ENCODE measurements at places on chromosomes 16 and 17.

GRCh38 chr16:407253-407652 is 5.6 kb downstream of the DECR2 start:
- DNase-seq: no peak

GRCh38 chr17:55386796-55387332 is 34.8 kb downstream of the MMD start:
- no peak for DNase-seq

- DNase-seq: peak; percentile 44
These were observed 6.0 kb downstream of the CPSF4L start for GRCh38 chr17:73255671-73256181.

GRCh38 chr16:71440669-71441347 is 1.0 kb downstream of the TLE7 start:
- no peak for DNase-seq

DNA sequence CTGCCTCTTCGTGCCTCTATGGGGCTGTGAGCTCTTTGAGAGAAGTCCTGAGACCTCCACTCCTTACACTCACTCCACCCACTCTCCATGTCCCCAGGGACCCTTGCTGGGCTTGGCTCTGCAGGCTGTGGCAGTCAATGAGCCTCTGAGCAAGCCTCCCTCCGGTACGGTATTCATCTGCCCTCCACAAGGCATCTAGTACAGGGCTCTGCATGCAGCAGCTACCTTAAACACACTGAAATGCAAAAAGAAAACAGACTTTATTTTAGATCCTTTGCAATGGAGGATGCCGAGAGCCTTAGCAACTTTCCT is 38.9 kb upstream of the SMPD3 start:
- DNase-seq: no peak

DNA sequence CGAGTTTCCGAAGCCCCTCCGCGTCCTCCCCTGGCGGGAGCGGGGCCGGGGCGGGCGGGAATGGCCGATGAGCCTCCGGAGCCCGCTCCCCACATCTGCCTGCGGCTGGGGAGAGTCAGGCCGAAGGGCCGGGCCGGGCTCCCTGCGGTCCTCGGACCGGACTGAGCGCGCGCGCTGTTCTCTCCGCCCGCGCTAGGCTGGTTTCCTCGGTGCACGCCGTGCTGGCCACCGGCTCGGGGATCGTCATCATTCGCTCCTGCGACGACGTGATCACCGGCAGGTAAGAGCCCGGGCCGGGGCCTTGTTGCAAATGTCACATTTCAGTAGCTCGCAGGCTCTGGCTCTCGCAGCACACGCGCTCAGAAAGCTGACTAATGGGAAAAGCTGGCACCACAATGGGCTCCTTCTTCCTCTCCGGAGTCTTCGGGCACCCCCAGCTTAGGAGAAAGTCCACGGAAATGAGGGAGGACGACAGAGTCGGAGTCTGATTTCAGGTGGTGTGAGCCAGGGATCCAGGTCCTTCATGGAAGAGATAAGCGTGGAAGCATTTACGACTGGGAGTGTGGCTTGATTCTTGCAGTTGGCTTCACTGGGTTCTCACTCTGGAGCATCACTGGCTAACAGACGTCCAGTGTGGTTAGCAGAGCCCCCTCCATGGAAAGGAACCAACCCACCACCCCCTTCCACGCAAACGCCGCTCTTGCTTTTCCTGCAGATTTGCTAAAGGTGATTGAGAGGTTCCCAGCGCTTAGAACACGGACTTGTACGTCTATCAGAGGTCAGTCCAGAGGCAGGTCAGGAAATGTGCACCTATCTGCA is 715 bp downstream of the TLCD3A start:
- no peak for DNase-seq

DNA sequence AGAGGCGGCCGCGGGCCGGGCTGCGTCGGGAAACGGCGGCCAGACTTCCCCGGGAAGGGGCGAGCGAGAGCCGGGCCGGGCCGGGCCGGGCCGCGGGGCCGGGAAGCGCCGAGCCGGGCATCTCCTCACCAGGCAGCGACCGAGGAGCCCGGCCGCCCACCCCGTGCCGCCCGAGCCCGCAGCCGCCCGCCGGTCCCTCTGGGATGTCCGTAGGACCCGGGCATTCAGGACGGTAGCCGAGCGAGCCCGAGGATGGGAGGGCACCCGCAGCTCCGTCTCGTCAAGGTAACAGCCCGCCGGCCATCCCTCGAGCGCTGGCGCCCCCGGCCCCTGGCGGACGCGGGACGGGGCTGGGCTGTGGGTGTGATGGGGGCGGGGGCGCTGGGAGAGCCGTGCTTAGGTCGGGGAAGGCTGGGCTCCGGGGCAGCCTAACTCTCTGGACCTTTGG is at the start of gene CRHR1:
Gene CRHR1 (plus strand): TSS at position 28 of the 448 bp plus-strand sequence. CDS start 225 bp downstream, at position 253.
- DNase-seq: no peak

- DNase-seq: no peak
These were observed 29.1 kb upstream of the HAPSTR1 start for GRCh38 chr16:9062301-9062700.

- DNase-seq: no peak
These were observed 236.7 kb upstream of the ASIC2 start for GRCh38 chr17:33529816-33530215.

DNA sequence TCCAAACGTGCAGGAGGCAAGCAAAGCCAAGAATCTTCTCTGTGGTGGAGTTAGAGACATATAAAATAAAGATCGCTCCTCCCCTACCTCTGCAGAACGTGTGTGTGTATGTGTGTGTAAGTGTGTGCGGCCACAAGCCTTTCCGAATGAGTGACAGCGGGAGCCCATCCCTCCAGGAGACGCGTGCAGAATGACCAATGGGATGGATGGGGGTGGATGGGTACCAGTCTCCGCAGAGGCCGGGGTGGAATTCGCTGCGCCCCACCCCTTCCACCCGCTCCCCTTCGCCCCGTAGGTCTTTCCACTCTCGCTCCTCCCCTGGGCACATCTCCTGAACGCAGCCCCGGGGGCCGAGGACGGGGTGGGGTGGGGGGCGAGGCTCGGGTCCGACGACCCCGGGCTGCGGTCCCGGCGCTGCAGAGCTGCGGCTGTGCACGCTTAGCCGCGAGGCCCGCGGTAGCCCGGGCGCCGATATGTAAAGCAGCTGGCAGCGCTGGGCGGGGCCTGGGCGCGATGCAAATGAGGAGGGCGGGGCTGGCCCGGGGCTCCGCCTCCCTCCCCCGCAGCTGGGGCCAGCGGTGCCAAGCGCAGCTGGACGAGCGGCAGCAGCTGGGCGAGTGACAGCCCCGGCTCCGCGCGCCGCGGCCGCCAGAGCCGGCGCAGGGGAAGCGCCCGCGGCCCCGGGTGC is at the start of gene PRKCB:
Gene PRKCB (plus strand): TSS at position 594 of the 688 bp plus-strand sequence.
- peak; percentile 89 for DNase-seq

DNA sequence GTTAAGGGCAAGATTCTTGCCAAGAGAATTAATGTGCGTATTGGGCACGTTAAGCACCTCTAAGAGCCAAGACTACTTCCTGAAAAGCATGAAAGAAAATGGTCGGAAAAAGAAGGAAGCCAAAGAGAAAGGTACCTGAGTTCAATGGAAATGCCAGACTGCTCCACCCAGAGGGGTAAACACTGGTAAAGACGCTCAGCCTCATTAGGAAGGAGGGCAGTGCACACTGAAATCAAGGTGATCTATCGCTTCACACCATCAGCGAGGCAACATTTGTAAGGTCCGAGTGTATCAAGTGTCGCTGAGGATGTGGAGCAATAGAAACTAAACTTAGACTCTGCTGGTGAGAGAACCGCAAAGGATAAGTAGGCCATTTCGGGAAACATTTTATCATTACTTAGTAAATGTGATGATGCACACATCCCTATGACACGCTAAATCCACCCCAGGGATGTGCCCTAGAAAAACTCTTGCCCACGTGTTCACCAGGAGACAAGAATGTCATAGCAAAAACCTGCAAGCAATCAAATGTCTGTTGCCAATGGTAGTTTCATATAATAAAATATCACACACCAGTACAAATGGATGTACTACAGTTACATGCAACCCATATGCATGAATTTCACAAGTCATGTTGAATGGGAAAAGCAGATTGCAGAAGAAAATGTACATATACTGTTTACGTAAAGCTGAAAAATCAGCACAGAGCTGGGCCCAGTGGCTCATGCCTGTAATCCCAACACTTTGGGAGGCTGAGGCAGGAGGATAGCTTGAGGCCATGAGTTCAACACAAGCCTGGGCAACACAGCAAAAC is 23.6 kb downstream of the CNTROB start:
- no peak for DNase-seq

DNA sequence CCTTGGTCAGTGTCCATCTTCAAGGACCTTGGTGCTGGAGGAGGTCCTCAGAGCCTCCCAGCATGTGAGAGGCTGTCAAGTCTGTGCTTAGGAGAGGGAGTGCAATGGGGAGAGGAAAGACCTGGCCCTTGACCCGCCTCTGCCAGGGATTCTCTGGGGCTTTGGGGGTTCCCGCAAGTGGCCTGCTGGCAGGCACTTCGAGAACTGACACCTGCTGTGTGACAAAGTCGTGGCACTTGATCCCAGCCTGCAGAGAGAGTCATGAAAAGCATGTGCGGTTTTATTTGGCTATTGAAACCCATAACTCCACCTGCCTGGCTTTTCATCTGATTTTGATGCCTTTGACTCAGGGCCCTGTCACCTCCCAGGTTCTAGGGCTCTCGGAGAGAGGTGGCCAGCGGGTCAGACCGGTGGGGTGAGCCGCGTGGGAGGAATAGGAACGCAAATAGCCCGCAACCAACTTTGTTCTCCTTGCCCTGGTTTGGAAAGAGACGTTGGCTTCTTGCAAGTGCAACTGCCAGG is 42.8 kb upstream of the GSE1 start:
- DNase-seq: no peak

GRCh38 chr16:29012913-29013553 is 28.2 kb downstream of the LAT start:
- DNase-seq: no peak

GRCh38 chr16:49961089-49961488 is 63.9 kb upstream of the CNEP1R1 start:
- no peak for DNase-seq

DNA sequence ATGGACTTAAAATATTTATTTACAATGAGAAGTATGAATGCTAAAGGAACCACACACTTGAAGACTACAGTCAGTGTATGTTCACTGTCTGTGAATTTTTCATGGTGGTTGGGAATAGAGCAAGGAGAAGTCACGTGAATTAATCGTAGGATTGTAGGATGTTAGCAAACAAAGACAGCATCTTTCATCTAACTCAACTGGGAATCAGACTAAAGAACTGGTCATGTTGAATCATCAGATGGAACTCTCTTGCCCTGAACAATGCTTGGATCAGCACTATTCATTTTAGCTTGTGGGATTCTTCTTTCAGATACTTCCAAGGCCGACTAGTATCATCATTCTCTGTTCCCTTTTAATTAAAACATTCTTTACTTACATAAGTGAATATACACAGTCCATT is 18.1 kb downstream of the KCNJ2 start:
- DNase-seq: no peak

DNA sequence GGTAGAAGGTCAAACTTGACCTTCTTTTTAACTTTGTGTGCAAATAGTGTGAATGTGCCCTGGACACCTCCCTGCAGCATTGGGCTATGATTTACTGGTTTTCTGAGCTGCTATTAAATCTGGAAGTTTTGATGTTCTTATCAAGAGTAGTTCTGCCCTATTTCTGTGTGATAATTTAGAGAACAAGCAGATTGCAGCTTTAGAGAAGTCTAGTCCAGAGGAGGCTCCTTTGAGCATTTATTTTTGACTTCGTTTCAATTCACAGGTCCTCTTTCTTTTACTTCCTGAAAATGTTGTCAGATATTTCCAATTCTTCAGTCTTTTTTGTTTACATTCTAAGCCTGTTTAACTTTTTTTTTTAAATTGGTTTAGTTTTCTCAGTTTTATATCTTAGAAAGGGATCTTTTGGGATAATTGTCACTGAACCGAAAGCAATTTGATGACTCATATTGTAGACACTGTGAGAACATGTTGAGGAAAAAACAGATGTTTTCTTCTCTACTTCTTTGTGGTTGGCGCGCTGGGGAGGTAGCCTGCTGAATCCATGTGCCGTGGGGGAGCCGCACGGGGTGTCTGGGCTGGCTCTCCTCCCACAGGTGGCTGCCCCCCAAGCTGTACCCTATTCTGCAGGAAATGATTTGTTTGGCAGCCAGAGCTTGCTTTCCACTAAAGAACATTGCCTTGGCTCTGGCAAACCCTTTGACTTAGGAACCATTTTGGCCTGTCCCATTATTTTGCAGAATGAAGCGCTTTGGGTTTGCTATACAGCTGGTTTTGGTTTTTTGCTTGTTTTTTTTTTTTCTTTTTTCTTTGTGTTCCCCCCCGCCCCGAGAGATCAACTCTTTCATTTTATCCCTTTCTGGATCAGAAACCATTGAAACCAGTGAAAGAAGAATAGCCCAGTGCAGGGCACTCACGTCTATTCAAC is 53.4 kb downstream of the MFSD11 start:
- peak; percentile 8 for DNase-seq

DNA sequence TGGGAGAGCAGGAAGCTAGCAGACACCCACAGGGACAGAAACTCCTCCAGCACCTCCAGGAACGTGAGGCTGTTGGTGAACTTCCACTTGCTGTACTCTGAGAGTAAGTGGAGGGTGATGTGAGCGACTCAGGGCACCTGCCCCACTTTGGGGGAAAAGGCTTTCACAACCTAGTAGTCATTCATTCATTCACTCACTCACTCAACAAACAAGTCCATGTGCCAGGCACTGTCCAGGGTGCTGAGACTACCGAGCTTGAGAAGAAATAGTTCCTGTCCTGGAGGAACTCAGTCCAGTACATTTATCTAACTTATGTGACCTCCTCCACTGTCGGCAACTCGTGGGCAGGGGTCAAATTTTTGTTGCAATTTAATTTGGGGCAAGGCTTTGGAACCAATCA is 26.6 kb downstream of the LGALS9 start:
- DNase-seq: no peak

DNA sequence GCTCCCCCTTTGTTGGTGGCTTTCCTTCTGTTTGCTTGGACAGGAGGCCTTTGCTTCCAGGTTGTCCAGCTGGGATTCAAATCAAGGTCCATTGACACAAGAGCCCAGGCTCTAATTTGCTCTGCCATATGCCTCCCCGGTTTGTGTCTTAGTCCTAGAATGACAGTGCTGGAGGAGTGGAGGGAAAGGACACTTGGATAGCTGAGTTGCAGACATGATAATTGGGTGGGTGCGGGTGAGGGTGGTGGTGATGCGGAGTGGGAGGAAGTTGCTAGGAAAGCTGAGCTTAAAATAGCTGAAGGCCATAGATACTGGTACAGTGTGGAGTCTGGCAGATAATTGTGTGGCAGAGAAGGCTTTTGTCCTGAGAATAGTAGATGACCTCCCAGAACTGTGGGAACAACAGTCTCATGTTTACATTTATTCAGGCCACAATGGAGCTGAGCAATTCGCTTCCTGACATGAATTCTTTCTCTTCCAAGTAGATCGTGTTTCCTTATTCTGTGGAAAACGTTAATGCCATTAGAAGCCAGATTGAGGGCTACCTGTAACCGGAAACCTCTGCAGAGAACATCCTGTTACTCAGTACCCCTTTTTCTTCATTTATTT is 23.8 kb downstream of the SEC14L1 start:
- DNase-seq: no peak
